Effector memory CD4-positive, alpha-beta T cell (primary cell): ENCODE measurements at places on chromosomes 6 and 20.

DNA sequence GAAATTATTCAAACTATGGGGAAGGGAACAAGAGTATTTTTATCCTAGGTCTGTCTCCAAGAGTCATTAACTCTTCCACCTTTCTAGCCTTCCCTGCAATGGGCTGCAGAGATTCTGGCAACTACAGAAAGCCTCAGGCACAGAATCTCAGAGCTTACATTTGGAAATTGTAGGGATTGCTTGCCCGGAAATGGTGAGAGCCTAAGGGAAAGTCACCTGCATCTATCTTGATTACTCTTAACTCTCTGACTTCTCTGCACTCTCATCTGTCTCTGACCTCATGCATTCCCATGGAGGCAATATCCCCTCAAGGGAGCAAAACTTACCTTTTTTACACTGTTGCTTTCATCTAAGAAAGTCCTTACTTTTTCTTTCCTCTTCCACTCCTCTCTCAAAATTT is 513.2 kb upstream of the MARCKS start:
- no peak for DNase-seq

DNA sequence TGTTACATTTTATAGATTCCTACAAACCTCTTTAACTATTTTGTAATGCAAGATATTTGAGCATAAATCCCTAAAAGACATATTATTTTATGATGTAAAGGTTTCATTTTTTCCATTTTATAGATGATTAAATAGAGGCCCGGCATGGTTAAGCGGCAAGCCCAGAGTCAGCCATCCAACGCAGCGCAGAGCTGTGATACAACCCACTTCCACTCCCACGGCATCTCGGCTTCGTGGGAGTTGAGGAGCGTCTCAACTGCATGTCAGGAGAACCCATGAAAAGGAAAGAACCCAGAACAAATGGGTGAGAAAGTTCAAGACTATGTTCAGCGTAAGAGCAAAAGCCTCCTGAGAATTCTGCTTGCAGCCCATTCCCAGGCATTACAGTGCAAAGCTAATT is 488.2 kb downstream of the PRKN start:
- DNase-seq, result no peak

DNA sequence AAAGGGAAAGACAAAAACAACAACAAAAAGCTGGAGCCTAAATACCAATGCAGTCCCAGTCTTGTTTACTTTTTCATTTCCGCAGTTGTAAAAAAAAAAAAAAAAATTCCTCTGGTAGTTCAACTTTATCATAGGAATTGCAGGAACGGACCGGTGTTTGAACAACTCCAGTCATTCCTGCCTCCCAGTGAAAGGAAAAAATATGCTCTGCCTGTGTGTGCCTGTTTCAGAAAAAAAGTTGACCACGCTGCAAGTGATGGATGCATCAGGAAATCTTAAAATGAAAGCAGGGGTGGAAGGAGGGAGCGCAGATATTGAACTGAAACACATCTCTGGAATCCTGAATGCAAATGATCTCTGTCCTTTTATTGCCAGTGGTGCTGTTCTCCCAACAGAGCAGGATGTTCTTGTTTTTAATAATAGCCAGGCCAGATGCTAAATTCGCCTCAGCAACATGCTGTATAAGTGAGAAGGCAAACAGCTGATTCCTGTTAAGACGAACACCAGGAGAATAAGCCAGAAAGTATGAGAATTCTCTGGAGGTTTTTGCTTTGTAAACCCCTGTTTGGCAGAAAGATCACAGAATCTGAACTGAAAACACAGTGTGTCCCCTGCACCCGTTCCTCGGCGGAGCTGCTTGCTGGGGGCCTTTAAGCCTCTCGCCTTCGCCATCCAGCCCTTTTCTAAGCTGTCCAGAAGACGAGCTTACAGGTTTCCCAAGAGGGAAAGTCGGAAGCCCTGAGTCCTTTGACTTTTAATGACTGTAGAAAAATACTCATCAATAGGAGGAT is 178.4 kb upstream of the SUPT3H start:
- DNase-seq, result no peak

DNA sequence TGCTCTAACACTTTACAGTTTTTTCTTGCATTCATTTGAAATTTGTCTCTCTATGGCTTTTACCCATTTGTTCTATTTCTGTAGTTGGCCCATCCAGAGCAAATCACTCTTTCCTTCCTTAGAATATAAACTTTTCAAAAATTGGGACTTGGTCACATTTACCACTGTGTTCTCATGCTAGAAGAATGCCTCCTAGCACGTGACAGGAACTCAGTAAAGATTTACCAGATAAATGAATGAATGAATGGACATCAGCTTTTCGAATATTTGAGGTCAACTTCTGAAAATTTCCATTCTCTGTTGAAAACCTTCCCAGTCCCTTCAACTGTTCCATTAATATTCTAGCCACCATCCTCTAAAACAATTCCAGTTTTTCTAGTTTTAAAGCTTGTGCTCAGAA is 294.5 kb downstream of the CD83 start:
- DNase-seq, result no peak

DNA sequence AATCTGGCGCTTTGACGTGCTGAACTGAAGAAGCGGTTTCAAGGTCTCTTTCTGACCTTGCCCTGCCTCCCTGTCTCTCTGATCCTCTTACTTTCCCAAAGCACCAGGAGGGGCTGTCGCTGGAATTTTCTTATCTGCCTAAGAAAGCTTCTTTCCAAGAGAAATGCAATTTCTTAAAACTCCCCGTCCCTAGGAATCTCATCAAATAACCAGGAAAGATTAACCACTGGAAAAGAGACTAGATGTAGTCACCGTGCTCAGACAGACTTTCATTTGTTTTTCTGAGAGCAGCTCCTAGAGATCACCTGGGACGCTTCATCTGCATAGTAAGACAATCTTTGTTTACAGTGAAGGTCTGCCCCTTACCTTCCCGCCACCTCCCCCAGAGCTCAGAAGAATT is 38.6 kb downstream of the PDYN start:
- DNase-seq, result no peak

DNA sequence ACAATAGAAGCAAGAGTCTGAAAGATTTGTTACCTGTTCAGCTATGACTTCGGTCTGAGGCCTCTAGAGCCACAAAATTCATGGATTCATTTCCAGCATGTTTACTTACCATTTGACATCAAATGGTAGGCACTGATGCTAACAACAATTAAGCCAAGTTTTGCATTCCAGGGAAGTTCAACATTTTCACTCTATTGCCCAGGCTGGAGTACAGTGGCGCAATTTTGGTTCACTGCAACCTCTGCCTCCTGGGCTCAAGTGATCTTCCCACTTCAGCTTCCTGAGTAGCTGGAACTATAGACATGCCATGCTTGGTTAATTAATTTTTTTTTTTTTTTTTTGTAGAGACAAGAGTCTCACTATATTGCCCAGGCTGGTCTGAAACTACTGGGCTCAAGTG is 114.1 kb upstream of the SGK1 start:
- no peak for DNase-seq

GRCh38 chr6:48766349-48766748 is 655.4 kb upstream of the PTCHD4 start:
- DNase-seq, result no peak

DNA sequence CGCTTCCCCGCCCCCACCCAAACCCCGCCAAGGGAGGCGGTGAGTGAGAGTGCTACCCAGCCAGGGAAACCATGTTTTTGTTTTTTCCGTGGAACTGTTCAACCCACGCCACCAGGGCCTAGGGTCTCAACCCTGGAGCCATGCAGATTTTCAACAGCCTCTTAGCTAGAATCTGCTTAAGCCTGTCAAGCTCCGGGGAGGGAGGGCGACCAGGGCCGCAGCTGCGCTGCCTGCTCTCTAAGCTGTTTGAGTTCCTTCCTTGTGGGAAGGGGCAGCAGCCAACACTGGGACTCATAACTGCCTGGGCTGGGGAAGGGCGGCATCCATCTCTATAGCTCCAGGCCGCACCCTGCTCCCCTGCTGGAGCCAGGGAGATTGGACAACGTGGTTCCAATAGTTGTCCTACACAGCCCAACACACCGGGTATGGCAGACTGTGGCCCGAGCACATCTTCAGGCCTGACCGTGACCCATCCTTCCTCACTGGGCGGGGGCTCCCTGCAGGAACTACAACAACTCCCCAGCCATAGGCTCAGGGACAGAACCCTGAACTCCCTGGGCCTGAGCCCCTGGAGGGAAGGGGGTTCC is 1065.7 kb upstream of the MANEA start:
- no peak for DNase-seq

DNA sequence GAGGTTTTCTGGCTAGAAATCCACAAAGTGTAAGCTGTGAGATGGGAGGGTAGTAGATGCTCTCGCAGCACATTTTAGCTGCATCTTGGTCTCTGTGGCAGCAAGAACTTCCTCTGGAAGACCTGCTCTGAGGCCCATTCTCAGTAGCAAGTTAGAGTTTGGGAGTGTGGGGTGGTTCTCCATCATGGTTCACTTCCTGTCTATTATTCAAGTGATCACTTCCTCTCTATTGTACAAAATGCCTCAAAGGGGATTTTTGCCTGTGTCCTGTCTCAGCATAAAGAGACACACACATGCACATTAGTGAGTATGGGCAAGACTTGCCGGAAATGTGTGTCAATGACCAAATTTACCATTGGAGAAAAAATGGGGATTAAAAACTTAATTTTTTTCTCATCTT is 42.5 kb downstream of the LYRM2 start:
- no peak for DNase-seq

DNA sequence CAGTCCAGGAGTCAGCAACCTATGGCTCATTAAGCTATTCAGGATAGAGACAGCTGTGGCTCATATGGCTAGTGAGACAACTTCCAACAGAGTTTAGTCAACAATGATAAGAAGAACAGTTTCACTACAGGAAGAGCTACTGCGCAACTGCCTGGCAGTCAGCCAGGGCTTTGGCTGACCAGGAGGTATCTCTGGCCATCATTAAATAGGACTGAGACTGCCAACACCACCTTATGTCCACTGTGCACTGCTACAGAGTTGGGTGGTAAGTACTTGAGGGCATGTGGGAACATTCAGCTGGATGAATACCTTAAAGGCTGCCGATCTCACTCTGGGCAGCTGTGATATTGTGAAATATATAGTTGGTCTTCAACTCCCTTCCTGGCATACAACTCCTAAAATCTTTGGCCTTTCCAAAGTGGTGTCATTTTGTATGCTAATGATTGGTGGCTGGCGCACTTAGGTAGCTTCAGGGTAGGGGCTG is 52.2 kb upstream of the FAM83C start:
- no peak for DNase-seq

DNA sequence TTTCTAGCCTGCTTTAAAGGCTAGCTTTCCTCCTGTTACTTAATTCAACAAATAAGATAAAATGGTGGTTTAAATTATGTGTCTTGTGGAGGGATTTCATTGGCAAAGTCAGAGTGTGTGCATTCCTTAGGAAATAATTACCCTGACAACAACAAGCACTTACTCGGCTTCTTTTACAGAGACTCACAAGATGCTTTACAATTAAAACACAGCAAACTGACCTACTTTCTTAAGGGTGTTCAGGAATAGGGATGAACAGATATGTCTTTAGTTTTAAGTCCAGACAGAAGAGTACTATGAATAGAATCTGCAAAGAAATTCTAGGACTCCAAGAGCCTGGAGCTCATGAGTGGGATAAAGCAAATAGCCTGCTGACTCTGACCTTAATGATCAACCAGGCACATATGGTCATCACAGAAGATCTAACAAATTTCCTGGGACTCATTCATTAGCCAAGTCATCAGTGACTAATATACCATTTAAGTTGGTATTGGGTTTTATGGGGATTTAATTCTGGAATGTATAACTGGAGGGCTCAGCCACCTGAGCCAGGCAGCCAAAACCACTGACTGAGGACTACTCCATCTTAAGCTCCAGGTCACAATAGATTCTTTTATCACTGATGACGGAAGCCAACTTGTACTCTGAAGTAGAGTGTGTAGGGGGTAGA is 161.8 kb upstream of the RIMS1 start:
- DNase-seq, result no peak

DNA sequence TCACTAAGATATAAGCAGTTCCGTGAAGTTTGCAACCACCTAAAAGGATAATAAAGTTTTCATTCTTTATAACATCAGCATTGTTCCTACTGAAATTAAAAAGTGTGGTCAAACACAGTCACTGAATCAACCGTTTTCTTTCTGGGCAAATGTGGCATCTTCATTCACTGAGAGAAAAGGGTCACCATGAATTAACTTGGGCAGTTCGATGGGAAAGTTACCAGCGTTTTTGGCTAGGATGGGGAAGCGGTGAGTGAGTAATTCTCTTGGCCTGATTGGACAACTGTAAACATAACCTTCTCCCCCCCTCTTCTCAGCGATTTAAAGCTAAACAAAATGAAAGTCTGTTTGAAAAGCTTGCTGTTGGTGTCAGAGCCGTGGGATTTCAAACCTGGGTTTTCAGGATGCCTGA is 181.8 kb downstream of the SASH1 start:
- no peak for DNase-seq

DNA sequence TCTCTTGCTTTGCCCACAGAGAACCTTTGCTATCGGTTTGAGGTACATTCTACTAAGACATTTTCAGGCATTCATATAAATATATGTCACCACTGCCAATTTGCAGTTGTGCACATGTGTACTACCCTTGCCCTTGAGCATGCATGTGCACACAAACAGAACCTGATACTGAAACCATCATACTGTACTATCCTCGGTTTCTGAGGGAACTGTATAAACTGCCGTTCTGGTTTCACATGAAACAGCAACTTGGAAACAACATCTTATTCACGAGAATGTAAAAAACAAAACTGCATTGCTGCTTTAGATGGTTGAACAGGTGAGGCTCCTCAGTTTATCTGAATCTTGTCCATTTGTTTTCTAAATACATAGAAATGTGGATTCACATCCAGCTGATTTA is 151.2 kb upstream of the TMEM170B start:
- DNase-seq, result no peak

- DNase-seq, result no peak
Observed at GRCh38 chr6:16236631-16237199, 1.7 kb upstream of the GMPR start.

DNA sequence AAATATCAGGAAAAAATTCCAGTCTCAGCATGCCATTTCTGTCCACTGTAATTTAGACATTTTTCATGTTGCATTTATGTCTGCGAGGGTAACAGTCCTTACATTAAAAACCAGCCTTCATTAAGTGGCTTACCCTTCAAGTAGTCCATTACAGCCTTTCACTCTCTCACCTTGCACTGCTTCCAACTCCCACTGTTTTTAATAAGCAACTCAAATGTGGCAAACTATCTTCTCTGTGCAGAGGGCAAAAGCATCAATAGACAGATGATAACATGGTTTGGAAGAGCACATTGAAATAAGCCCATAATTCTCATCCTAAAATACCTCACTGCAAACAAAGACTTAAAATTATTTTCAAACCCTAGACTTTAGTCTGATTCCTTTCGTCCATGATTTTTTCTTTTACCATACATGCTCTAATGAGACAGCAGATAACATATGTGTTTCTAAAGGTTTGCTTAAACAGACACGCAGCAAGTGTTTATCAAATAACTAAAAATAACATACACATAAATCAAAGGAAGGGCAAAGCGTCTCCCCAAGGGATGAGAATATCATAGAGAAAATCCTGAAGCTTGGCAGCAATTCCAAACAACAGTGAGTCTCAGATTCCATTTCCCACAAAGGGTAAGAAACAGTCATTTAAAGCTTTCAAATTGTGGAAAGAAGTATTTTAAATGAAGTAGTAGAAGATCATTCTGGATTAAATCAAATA is 130.4 kb downstream of the PTPRK start:
- no peak for DNase-seq
